Stimulated activated CD4-positive, alpha-beta T cell treated with anti-CD3 and anti-CD28 coated beads, Interleukin-4, amount 100 ng/mL, for 1 hour (primary cell): ENCODE measurements at places on chromosomes 7 and 10.

DNA sequence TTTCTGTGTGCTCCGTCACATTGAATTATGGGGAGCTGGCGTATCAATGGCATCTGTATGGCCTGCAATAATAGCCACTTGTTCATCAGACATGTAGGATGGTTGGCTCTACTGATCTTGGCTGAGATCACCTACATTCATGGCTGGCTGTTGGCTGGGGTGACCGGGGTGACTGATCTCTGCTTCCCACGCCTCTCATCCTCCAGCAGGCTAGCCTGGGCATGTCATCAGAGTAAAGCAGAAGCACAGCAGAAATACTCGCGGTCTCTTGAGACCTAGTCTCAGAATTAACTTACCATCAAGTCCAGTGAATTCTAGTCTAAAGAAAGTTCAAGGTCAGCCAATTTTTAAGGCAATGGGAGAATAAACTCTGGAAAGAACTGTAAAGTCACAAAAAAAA is 257.7 kb upstream of the GLI3 start:
- DNase-seq: no peak

DNA sequence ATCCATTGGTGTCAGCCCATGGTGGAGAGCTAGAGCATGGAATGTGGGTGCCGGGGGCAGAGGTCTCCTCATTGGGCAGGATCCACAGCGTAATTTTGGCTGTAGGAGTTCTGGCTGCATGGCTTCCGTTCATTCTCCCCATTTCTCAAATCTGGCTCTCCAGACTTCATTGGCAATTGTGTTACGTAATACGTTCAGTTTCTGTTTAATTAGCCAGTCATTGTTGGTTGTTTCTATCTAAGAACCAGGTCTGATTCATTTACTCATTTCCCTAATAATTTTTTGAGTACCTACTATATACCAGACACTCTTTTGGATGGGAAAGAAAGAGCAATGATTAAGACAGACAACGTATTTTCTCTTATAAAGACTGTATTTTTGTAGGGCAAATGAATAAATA is 299.6 kb downstream of the CSTF2T start:
- DNase-seq: no peak

DNA sequence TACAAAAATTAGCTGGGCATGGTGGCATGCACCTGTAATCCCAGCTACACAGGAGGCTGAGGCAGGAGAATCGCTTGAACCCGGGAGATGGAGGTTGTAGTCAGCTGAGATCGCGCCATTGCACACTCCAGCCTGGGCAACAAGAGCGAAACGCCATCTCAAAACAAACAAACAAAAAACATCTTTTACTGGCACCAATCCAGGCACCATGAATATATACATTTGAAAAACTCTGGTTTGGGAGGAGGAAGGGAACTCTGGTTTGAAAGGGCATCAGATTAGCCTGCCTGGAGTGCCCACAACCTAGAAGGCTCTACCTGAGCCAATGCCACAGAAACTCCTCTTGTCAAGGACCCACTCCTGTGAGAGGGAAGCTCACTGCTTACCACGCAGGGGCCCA is 15.9 kb downstream of the POLL start:
- no peak for DNase-seq

- DNase-seq: peak; percentile 35
These were observed 4.6 kb downstream of the TRPV6 start for GRCh38 chr7:142880876-142881505.

DNA sequence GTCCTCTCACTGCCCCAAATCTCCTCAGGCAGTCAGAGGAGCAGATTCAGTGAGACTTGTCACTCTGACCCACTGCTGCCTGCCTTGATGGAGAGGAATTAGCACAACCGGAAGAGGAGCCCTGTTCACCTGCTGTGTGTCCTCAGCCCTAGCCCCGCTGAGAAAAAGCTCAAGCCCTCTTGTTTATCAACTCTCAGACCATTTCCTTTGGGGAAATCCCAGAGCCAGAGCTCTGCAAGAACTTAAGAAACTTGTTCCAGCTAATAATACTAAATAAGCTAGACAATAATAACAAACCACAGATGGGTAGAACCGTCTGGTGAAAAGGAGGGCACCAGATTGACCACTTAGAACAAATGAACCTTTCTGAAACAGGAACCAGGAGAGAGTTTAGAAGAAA is 37.7 kb upstream of the ITGB1 start:
- no peak for DNase-seq

DNA sequence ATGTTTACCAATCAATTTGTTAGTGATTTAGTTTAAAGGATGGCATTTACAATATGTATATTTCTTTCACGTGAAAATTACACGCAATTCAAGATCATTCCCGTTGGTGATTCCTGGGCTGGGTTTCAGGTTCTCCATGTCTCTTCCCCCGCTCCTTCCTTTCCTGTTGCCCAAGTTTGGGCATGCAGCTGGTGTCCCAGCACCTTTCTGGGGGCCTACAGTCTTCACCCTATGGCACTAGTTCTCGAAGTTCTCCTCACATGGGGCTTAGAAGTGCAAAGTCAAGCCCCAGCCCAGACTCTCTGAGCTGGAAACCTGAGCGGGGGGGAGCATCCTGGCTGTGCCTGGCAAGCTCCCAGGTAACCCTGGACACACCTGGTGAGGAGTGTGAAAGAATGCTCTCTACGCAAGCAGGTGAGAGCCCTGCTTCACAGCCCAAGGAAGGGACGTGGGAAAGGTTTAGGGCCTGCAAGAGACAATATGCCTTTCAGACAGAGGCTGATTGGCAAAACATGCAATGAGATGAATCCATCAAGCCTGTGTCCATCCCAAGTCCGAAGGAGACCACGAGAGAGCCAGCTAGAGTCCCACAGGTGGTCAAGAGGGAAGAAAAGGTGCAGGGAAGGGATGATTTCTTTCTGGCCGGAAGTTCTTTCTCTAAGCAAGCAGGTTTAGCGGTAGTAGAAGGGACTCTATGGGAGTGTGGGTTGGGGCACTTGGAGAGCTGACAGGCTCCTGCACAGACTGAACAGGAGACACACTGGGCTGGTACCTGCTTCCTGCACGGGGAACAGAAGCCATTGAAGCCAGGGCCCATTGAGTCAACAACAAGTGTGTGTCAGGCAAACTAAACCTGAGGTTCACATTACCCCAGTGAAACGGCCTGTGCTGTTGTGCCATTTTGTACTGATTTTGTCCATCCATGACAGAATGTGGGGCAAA is 131.1 kb downstream of the ADARB2 start:
- DNase-seq: no peak

GRCh38 chr10:52875336-52875735 is 102.8 kb upstream of the MBL2 start:
- no peak for DNase-seq

DNA sequence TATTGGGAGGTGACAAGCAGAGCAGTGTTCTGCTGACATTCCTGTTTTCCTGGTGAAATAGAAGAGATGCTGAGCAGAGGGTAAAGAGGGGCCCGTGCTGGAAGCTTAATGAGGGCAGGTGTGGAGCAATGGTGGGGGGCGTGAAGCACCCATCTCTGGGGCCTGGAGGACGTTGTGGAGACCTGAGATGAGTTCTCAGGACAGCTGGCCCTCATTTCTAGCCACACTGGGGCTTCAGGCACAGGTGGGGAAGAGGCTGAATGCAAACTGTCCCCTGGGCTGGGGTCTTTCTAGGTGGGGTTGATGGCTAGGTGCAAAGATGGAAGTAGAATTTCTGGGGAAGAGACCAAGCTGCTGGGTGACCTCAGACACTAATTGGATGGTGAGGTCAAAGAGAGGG is 274.2 kb upstream of the TCERG1L start:
- no peak for DNase-seq

DNA sequence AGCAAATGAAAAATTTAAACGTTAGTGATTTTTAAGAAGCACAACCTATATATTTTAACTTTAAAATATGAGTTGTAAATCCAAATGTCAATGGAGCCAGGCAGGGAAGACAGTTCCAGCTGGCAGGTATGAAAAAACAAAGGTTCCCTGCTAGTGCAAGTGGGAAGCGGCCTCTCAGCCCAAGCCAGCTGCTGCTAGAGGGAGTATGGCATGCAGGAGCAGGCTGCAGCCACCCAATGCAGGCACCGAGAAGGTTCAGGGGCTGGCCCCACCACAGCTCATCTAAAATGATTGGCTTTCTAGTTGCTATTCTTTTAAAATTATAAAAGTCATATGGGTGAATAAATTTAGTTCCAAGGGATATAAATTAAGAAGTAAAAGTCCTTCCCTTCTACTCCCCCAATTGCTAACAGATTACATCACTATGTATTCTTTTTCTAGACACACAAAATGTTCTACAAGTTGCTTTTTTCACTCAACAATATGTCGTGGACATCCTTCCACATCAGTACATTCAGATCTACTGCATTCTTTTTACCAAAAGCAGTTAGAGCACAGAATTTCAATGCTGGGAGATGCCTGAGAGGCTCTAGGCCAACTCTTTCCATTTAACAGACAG is 69.3 kb downstream of the SGMS1 start:
- DNase-seq: no peak
